AG04450 (cell line): ENCODE measurements at places on chromosomes 2 and 18.

DNA sequence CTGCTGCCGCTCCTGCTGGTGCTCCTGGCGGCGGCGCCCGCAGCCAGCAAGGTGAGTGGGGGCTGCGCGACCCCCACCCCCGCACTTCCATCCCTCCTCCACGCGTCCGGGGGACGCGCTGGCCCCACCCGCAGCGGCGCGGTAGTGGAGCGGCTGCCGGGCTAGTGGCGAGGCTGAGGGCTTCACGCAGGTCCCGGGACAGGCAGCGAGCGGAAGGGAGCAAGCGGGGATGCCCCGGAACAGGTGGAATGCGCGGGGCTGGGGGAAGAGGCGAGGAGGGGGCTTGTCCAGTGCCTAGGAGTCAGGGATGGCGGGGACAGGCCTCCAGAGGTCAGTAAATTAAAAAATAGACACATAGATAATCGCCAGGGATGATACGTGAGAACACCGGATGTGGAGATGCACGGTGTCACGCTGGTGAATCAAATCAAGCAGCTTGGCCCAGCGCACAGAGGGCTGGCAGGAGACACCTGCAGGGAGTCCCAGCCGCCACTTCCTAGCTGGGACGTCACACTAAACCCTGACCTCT, 403 bp downstream of the COL4A3 start:
- no peak for DNase-seq

DNA sequence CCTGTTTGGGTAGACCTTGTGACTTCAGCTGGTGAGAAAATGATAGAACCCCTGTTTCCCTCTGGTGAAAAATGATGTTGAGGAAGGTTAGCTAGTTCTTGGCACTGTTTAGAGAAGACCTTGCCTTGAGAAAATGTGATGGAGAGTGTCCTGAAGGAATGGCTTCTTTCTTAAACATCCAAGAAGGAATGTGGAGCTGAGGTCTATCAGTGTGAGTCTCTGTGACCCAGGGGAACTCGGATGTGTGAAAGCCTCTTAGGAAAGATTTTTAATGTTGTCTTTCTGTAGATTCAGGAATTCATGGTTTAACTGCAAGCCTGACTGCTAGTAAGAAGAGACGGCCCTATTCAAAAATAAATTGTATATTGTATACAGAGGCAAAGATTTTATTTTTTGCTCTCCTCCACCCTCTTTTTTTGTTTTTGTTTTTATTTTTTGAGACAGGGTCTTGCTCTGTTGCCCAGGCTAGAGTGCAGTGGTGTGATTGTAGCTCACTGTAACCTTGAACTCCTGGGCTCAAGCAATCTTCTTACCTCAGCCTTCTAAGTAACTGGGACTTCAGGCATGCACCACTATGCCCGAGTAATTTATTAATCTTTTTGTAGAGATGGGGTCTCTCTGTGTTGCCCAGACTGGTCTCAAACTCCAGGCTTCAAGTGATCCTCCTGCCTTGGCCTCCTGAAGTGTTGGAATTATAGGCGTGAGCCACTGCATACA, 87.5 kb downstream of the ZNF532 start:
- DNase-seq: no peak

DNA sequence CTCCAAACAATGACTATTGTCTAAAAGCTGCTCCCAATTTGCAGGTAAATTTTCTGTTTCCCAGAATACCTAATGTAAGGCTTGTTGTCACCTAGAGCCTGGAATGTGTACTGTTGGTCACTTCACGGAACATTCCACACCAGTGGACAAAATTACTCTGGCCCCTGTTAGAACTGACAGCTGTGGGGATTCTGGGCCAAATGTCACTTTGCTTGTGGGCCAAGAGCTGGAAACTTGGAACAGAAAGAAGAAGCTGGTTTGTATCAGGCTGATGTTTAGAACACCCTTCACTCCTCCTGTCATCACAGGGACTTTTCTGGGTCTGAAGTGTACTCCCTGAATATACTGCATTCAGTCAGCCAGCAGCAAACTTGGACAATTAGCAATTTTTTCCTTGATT, 495.6 kb upstream of the SYT4 start:
- no peak for DNase-seq

DNA sequence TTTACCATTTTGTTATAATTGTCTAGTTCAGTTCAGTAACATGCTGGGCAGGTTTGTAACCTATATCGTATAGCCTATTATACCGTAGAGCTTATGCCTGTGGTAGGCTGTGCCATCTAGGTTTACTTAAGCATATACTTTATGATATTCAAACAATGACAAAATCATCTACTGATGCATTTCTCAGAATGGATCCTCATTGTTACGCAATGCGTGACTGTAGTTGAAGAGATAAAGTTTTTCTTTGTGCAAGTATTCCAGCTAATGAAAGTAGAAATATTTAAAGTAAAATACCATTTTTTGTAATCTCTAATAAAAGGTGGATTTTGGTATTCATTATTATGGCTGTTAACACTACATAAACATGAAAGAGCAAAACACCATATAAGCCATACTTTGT, 100.2 kb downstream of the LRRTM4 start:
- no peak for DNase-seq

DNA sequence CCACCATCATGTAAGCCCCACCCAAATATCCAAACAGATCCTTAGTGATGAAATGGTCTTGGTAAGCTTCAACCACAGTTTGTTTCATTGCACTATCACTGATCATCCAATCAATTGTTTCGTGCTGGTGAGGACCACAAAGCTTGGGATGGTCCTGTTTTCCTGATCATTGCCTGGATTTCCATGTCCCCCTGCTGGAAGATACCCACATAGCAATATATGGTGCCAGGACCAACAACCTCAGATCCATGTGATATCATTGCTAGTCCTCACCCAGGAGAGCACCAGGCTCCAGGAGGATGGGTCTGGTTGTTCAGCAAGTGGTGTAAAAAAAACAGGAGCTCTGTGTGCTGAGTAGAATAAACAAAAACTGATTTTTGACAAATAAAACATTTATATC, 206.5 kb upstream of the SH3BP4 start:
- DNase-seq: no peak

GRCh38 chr2:36633470-36634092, 35.6 kb upstream of the FEZ2 start:
- no peak for DNase-seq

GRCh38 chr2:199042660-199043379, 414.9 kb downstream of the SATB2 start:
- no peak for DNase-seq

- DNase-seq: no peak
These were observed 32.1 kb downstream of the GDF7 start for GRCh38 chr2:20698916-20699613.

DNA sequence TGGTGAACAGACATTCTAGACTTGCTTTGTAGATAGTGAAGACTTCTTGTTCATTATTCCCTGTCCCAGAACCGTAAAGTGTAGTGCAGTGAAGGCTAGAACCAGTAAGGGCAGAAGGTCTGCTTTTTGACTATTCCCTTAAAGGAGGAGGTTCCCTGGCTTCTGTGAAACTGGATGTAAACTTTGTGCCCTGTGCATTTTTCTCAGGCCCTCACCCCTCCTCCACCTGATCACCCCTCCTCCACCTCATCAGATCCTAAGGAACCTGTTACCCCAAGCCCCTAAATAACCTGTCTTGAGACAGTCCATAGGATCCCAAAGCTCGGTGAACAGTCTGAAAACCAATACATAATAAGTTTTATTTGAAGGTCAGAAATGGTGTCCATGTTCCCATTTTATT, 33.7 kb downstream of the SFT2D3 start:
- DNase-seq: no peak

DNA sequence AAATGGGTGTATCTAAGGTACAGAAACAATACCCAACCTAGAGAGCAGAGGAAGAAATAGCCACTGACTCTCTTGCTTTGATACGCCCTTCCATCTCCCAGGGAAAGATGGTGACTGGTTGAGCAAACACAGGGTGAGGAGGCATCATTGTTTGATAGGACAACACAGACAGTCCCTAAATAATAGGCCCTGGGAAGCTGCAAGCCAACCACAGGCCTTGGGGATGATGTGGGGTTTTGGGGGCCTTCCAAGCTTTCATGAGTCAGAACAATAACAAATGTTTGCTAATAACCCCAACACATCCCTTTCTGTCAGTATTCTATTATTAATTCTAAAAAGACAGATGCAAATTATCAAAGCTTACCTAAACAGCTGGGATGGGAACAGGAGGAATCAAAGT, 9.8 kb downstream of the LGALSL start:
- no peak for DNase-seq

- no peak for DNase-seq
These were observed 137.9 kb downstream of the DOCK10 start for GRCh38 chr2:224904381-224904780.

DNA sequence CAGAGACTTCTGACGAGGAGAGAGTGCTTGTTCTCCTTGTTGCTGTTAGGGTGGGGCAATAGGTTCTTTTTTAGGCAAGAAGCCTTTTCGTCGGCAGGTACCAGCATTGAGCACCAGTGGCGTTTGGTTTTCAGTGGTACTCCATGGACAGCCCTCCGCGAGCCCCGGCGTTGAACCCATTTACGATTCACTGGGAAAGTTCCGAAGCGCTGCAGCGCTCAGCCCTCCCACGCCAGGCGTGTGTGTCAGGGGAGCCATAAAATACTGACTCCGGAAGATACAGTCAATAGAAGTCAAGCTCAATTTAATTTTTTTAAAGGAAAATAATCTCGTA, 494 bp upstream of the ROCK1 start:
- no peak for DNase-seq

- no peak for DNase-seq
These were observed 175.7 kb downstream of the ETAA1 start for GRCh38 chr2:67572721-67573435.

GRCh38 chr2:213627835-213628460, 343.7 kb downstream of the SPAG16 start:
- DNase-seq: no peak

GRCh38 chr18:31719363-31720006, 35.1 kb upstream of the B4GALT6 start:
- DNase-seq: no peak

DNA sequence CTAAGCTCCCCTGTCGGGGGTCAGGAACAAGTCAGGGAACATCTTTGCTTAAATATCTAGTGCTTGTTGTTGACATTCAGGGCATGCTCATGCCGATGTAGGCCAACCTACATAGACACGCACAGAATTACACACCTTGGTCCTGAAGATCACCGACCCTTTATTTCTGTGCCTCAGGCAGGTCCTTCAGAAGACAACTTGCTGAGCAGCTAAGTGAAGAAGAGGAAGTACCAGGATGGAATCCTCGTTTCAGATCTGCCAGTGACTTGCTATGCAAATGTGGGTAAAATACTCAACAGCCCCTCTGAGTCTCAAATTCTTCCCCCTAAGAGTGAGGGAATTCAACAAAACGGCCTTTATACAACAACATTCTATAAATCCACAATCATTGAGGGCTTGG, 494.7 kb downstream of the BCL11A start:
- no peak for DNase-seq

- DNase-seq: no peak
These were observed 55.4 kb downstream of the CDC42EP3 start for GRCh38 chr2:37615804-37616676.

DNA sequence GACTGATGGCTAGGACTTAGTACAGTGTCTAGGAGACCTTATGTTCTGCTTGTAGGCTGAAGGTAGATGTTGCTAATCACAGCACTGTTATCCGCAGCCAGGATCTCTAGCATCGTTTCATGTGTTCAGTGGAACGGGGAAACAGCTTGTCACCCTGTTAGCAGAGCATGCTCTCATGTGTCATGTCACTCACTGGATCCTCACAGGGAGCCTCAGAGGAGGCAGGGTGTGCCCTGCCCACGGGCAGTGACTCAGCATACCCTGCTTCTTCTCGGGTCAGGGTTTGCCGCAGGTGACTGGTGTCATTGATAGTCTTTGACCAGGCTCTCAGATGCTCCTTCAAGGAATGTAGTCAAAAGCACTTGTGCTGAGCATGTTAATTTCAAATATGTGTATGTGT, 44.4 kb downstream of the RPIA start:
- no peak for DNase-seq

DNA sequence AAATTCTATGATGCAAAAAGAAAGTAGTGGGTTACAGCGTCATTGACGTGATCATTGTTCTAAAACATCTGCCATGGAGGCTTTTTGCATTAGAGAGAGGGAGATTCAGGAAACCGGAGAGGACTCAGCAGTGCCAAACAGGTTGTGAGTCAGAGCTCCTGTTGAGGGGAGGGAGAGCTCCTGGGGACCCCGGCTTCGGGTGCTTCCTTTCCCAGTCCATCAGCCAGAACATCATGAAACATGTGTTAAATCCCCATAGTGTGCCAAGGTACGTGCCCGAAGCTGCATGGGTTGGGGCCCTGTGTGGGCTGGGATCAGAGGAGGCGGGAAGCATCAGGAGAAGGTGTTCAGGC, 791 bp upstream of the CYRIA start:
- no peak for DNase-seq

- no peak for DNase-seq
These were observed 28.7 kb downstream of the ESCO1 start for GRCh38 chr18:21571772-21572171.

- DNase-seq: no peak
These were observed 81.3 kb downstream of the LIMS1 start for GRCh38 chr2:108615480-108616090.

DNA sequence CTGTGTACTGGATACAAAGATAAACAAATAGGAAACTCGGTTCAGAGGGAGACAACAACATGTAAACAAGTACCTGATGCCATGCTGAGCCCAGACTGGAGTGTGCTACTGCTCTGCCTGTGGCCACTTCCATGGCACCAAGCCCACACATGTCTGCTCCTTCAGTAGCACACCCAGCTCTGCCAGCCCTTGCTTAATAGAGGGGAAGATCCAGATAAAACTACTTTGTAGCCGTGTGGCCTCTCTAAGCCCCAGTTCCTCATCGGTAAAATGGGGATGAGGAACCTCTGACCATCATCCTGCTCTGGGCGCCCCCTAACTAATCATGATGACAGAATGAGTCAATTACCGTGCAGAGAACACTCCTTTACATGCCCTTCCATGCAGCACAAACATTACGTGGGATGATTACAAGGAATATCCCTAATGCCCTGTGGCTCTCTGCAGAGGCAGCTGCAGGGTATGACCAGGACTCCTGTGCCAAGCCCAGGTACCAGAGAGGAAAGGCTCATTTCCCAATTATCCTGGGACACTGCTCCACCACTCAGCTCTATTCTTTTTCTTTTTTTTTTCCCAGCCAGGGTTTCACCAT, 34.9 kb downstream of the DNMT3A start:
- no peak for DNase-seq
